ENCODE measurements at places on chromosomes 1 and 21.

DNA sequence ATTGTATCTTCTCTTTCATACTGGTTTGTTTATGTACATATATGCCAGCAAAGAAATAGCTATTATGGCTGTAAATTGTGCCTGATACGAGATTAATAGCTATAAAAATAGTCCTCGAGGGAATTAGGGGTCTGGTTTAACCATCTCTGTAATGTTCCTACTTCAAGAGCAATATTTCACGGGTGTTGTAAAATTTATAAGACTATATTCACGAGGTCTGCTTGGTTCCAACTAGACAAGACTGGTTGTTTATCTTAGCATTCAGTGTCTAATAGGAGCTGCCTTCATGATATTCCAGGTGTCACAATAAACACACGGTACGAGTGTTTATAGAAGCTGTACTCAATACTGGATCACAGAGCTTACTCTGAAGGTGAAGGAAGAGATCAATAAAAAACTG, 389.9 kb downstream of the SIPA1L2 start:
- peak; percentile 26 for DNase-seq

- no peak for DNase-seq
These were observed 20.4 kb downstream of the DENND2D start for GRCh38 chr1:111179968-111180533.

GRCh38 chr1:85330711-85331290, 54.4 kb upstream of the BCL10 start:
- no peak for DNase-seq

GRCh38 chr1:210653771-210654170, 325.1 kb downstream of the HHAT start:
- no peak for DNase-seq

DNA sequence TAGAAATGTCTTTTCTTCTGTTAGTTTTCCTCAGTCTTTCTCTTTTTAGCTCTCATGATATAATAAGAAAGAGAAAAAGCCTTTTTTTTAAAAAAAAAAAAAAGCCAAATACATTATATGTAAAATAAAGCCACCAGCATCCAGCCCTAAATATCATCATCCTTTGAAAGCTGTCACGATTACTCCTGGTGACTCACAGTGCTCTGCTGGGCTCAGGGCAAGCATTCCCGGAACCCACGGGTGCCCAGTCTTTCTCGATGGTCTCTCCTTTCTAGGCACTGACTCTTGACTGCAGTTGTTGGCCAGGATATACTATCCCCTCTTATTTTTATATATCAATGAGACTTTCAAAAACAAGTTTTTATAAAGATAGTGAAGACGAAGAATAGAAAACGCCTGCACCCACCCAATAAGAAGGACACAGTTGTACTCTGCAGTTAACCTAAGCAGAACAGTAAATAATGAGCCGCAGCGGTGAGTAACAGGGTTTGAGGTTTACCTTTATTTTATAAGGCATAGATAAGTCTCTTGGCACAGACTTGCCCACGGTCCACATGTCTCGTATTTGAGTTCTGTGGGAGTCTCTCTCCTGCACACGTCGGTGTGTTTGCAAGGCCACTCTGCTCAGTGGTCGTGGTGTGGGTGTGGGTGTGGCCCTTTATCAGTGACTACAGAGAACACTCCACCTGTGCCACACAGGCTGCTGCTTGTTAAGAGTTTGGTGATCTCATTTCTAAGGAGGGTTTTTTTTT, 15.7 kb upstream of the MX2 start:
- no peak for DNase-seq

DNA sequence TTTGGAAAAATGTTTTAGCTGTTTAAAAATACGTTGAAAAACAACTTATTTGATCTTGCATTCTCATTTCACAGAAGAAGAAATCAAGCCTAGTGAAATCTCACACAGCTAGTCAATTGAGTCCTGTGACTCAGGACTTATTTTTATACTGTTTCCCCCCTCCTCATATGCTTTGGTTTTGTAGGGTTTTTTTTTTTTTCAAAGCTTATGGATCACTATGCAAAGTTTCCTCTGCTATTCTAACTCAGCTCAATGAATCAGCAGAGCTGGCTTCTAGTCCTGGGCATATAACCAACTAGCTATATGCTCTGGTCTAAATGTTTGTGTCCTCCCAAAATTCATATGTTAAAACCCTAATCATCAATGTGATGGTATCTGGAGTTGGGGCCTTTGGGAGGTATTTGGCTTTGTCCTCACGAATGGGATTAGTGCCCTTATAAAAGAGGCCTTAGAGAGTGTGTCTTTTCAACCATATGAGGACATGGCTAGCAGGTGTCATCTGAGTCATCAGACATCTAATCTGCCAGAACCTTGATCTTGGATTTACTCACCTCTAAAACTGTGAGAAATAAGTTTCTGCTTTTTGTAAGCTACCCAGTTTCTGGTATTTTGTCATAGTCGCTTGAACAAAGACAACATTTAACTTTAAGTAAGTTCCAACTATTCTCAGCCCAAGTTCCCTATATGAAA, 317.2 kb upstream of the C1orf87 start:
- DNase-seq, result no peak

GRCh38 chr1:167533851-167534300, 15.5 kb upstream of the CD247 start:
- DNase-seq, result no peak

DNA sequence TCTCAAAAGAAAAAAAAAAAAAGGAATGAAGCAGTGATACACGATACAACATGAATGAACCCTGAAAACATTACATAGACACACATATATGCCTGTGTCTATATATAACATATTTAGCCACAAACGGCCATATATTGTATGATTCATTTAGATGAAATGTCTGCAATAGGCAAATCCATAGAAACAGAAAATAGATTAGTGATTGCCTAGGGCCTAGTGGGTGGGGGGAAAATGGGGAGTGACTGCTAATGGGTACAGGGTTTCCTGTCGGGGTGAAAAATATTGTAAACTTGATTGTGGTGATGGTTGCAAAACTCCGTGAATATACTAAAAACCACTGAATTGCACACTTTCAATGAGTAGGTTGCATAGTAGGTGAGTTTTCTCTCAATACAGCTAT, 6.0 kb upstream of the H6PD start:
- no peak for DNase-seq

DNA sequence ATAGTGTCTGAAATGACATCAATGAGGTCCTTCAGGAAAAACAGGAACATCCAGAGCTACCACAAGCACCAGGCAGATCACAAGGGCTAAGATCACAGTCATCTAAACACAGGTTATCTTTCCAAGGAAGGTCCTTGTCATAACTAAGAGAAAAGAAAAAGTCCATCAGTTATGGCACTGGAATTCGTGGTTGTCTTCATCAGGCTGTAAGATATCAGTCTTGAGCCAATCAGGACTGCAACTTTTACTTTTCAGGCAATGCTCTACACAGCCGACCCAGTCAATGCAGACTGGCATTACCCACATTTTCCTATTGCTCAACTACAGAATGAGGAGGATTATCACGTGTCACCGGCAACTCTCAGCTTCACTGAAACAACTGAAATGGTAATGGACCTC, 26.4 kb downstream of the SORT1 start:
- DNase-seq, result no peak

- no peak for DNase-seq
These were observed 20.2 kb downstream of the COQ8A start for GRCh38 chr1:226960256-226960655.
